ENCODE measurements at places on chromosomes 11 and 22.

GRCh38 chr11:118099838-118100556 is 13.2 kb upstream of the SMIM35 start:
- no peak for DNase-seq

- no peak for DNase-seq
These were observed 8.9 kb upstream of the TMEM9B start for GRCh38 chr11:8973121-8973520.

DNA sequence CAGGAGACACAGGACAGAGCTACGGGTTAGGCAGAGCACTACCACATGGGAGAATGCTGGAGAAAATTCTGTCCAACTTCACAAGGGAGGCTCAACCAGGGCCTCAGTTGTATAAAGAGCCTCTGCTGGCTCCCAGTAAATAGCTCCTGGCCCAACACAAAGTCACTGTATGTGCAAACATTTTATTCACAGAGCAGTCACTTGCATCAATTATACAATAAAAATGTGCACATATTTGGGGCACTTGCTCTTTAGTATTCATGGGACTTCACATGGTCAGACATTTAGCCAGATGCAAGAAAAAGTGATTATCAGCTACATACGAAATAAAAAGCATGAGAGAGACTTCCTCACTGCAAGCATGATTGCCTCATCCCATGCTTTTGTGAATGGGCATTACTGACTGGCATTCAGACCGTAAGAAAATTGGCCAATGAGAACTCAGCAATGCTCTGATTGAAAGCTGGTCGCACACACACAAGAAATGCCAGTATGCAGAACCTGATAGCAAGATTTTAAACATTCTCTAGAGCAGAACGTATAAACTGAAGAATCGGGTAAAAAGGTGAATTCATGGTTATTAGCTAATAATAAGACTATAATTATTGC is 39.4 kb downstream of the BLID start:
- no peak for DNase-seq

DNA sequence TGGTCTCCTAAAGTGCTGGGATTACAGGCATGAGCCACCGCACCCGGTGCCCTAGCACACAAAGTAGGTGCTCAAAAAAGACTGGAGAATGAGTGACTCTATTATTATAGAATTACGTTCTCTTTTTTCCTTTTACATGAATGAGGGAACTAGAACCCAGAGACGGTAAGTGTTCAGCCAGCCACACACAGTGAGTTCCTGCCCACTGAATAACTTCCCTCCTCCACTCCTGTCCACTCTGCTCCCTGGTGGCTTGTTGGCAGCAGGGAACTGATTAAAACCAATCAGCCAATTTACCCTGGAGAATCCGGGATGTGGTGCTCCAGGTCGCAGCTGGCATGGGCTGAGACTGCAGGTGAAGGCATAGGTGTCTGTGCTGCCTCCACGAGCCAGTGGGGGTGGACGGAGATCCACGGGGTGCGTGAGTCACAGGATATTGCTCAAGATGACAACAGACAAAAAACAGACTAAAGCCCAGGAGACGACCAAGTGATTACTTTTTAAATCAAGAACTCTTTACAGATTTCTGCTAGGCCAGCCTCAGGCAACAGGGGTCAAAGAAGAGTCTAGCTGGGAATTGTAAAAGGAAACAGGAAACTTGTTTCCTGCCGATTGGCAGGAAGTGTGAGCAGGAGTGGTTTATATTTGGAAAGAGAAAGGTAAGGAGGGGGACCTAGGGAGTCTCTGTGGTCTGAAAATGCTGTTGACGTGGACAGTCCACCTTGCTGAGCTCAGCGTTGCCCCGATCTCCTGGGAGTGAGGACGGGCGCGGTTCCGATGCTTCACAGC is 95.2 kb upstream of the TP53I11 start:
- no peak for DNase-seq

DNA sequence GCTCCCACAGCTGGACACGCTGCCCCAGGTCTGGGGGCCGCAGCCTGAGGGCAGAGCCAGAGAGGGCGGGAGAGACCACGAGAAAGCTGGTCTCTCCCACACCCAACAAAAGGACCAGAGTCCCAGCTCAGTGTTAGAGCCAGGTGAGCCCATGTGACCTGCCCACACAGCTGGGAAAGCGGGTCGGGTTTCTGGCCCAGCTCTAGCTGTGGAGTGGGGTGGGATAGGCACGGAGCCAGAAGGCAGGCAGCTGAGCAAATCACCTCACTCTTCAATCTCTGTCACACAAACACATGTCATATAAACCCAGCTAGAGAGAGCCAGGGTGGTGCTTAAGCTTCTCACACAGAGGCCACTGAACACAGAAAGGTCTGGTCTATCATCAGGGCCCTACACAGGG is 7.8 kb upstream of the EIF3D start:
- DNase-seq = no peak

DNA sequence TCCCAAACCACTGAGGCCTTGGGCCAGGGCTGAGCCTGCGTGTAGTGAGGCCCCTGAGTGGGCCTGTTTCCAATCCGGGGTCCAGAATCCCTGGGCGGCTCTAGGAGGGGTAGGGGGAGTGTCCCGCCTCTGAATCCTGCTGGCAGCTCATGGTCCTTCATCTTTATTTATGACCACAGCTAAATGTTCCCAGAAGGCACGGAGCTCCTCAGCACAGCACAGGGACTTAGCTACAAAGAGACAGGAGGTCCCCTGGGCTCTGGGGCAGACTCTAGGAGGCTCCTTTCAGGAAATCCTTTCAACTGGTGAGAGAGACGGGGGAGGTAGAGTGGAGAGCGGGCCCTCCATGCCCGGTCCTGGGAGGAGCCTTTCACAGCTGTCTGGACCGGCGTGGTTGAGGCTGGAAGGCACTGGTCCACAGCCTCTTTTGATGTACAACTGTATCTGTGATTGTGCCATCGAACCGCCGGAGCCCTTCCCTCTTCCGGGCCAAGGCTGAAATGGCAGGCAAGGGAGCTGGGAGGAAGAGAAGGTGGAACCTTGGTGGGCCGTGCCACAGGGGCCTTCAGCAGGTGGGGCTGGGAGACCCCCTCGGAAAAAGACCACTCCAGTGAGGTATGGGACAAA is 46.8 kb downstream of the SCUBE1 start:
- DNase-seq = no peak

- no peak for DNase-seq
These were observed 15.3 kb upstream of the TREH start for GRCh38 chr11:118694771-118695170.

DNA sequence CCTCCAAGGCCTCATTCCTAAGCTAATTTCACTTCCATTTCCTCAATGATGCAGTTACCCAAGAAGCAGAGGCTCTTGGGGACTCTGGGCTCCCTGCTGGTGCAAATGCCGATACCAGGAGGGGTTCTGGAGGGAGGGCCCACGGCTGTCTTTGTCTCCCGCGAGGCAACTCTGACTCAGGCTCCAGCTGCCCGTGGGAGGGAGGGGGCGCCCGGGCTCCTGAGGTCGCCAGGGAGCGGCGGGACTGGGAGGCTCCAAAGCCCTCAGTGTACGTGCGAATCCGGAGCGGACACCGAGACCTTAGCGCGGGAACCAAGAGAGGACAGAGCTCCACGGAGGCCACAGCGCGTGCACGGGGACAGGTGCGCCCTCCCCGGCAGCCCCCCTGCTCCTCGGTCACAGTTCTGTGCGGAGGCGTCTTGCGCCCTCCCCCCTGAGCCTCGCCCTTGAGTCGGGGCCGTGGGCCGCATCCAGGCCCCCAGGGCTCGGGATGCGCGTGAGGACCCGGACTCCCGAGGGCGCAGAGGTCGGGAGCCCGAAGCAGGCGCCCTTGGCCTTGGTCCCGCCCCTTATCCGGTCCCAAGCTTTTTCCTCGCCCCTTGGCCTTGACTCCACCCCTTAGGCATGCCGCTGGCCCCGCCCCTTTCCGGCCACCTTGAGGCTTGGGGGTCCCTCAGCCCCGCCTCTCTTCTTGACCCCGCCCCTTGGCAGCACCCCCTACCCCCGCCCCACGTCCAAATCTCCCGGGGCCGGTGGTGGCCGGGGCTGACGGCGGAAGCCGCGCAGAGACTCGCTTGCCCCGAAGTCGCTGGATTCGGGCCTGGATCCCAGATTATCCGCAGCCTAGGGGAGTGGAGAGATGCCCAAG is 4.7 kb upstream of the SHISA8 start:
- no peak for DNase-seq

- DNase-seq = no peak
These were observed 12.2 kb downstream of the TNKS1BP1 start for GRCh38 chr11:57312511-57313021.

- no peak for DNase-seq
These were observed 52.2 kb downstream of the ANO5 start for GRCh38 chr11:22244986-22245592.

DNA sequence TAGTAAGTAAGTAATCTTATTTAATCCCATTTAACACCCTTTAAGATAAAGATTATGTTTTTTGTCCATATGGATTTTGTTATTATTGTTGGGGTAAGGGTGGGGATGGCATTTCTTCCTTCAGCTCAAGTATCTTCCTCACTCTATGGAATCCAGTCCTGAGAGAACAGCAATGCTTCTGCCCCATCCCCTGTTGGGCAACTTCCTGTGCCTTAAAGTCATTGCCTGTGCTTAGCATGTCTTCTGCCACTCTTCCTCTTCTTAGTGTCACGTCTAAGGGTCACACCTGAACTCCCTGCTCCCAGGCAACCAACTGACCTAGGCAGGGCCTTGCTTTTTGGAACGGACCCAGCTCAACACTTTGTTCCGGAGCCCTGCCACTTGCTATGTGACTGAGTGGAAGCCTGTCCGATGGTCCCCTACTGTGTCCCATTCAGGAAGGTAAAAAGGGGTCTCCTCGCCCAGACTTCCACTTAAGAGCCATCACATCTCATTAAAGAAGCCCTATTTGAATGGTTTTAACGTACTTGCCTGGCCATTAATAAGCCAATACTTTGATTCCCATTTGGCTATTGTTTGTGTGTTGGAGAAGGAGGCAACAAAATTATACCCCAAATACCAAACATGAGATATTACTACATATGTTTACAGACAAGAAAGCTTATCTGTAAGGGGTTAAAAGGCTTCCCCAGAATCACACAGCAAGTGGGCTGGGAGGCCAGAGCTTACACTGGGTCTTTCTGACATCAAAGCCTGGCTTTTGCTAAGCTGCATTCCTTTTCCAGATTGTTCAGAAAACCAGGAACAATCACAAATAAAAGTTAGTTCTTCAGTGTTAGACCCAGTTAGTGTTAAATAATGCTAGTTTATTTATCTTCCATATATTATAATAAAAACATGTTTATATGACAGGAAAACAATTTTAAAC is 59.2 kb downstream of the RAB38 start:
- DNase-seq = no peak

- DNase-seq = no peak
These were observed 9.1 kb downstream of the SLN start for GRCh38 chr11:107702723-107703122.

DNA sequence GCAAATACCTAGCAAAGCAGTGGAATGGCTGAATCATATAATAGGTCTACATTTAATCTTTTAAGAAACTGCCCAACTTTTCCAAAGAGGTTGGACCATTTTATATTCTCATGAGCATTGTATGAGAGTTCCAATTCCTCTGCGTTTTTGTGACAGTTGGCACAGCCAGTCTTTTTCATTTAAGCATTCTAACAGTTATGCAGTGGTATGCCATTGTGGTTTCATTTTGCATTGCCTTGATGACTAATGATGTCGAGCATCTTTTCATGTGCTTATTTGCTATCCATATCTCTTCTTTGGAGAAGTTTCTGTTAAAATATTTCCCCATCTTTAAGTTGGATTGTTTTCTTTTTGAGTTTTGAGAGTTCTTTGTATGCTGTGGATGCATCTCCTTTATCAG is 38.7 kb downstream of the EIF3F start:
- no peak for DNase-seq

DNA sequence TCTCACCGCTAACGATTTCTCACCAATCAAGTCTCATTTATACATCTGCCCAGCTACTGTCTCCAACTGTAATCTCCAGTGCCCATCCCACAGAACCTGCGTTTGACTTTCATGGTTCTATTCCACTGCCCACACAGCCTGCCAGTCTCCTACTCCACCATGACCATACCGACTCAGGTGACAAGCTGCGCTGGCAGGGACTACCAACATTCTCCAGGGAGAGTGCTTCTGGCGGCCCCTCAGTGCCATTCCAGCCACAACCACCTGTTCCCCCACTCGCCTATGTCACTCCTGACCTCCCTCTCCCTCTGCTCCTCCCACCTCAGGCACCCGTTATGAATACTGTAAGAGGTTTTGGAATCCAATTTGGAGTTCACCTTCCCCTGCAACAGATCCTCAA is 108.5 kb upstream of the BID start:
- DNase-seq = no peak

DNA sequence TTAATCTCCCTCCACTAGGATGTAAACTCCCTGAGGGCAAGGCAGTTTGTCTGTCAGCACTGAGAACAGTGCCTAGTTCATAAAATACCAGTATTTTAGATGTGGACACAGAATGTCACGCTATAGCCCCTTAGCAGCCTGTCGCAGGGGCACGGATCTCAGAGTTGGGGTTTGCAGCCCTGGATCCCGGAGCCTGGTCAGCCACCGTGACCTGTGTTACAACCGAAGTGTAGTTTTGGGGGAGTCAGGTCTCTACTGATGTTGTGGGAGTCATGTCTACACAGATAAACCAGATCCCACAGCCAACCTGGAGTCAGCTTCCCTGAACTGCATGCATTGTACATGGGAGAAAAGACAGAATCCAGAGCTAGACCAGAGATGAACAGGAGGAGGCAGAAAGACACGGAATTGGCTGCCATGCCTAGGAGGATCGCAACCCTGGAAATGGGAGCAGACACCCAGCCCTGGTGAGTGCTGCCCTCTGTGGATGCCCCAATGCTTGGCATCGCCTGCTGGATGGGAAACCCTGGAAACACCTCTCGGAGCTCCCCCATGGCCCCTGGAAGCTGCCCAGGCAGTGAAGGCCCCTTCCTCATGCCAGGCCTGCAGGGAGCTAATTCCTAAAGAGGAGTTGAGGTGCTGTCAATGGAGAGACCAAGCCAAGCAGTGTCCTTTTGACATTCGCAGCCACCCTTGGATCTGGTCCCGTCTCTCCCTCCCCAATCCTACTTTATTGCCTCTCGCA is 851.3 kb downstream of the TBC1D22A start:
- DNase-seq = no peak

DNA sequence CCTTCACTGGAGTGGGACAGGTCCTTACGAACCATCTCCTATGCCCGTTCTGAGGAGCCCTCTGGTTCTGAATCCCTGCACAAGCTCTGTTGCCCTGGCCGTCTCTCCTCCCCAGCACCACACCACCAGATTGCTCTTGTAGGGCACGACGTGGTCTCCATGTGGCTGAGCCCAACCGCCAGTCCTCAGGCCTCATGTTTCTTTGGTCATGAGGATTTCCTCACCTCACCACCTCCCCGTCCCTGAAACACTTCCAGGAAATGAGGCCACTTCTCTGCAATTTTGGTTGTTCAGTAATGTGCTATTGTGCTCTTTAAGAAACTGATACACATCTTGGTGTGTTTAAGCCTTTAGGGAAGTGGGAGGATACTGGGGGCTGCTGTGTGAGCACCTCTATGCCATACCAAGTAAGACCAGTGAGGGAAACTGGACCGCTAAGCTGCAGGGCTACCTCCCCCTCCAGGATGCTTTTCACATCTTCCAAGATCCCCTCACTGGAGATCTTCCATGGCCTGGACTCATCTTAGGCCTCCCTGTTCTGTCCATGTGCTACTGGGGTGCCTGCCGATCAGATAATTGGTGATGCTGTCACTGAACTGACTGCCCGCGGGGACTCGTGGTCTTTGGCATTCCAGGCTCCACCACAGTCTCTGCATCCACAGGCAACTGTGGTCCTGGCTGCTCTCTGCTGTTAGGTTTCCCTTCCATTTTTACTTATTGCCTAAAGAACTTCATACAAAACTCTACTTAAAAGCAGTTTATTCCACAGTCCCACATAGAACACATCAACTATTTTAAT is 21.9 kb downstream of the DRICH1 start:
- no peak for DNase-seq
